Heart right ventricle (tissue), 16 donors: ENCODE measurements at places on chromosomes 13 and 19. TPM values are rescaled to one million over a fixed set of nuclear protein-coding genes. Genes with fewer than 3 reads are reported as not detected.

Gene NCAN
- not detected for total RNA-seq

Gene SYNGR4
- total RNA-seq = not detected

Gene CLEC17A
- not detected for total RNA-seq

Gene DIAPH3
- 0.21 TPM for total RNA-seq

Gene ZNF66
- 1.6 TPM for total RNA-seq

Gene ZNF20
- 0.93 TPM for total RNA-seq

Gene OR7C1
- total RNA-seq = not detected

Gene ZNF211
- total RNA-seq = 10.6 TPM

Gene SHC2
- total RNA-seq = 16.3 TPM

Gene TBXA2R
- total RNA-seq = 2.6 TPM

- H3K36me3 ChIP-seq = peaks cover 29% of the 10 kb centered on the region
- H3K4me1 ChIP-seq = peaks cover 20% of the 10 kb centered on the region
- no peak overlapping the region for H3K4me3 ChIP-seq
- no peaks in the 10 kb centered on the region for H3K27me3 ChIP-seq
- DNase-seq = peak; percentile 68
- peak overlapping the region; percentile 74 for H3K27ac ChIP-seq
Measured at GRCh38 chr19:11324079-11324661, 15.3 kb downstream of the RAB3D start.

- peak within 1 kb of the TSS; percentile 64 for H3K4me3 ChIP-seq
- peaks cover 35% of the 10 kb centered on the region for H3K4me1 ChIP-seq
- H3K27me3 ChIP-seq = no peaks in the 10 kb centered on the region
Measured at GRCh38 chr19:17405250-17406045, at the start of gene BST2. BST2 (minus strand) TSS chr19:17405630; CDS start chr19:17405575, 55 bp downstream.

DNA sequence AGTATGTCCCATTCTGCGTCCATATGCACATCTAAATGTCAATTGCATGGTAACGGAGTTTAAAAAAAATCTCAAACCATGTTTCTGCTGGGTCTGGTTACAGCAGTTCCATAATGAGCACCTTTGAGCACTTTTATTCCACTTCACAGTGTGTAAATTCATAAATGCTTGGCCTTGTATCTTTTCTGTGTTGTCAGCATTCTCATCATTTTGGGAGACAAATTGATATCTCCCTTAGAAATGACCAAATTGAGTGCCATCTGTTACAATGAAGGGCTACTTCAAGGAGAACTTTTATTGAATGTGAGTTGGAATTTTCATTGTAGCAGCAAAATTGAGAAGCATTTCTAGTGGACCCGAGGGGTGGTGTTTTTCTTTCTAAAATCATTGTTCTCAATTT, 432.9 kb upstream of the PCDH9 start:
- H3K27me3 ChIP-seq = no peaks in the 10 kb centered on the region
- no peak overlapping the region for H3K27ac ChIP-seq
- no peaks in the 10 kb centered on the region for H3K4me1 ChIP-seq
- no peaks in the 10 kb centered on the region for H3K36me3 ChIP-seq

- peak overlapping the region; percentile 83 for H3K4me3 ChIP-seq
- H3K27me3 ChIP-seq = no peaks in the 10 kb centered on the region
- no peaks in the 10 kb centered on the region for H3K36me3 ChIP-seq
- peak; percentile 91 for DNase-seq
- no peaks in the 10 kb centered on the region for H3K4me1 ChIP-seq
Measured at GRCh38 chr19:47112166-47112996, 1.2 kb downstream of the ZC3H4 start.

GRCh38 chr13:23377983-23378632, 55.4 kb downstream of the SACS start:
- H3K27ac ChIP-seq = peak overlapping the region; percentile 47
- no peak overlapping the region for H3K4me3 ChIP-seq
- H3K27me3 ChIP-seq = no peaks in the 10 kb centered on the region
- DNase-seq = peak; percentile 51

DNA sequence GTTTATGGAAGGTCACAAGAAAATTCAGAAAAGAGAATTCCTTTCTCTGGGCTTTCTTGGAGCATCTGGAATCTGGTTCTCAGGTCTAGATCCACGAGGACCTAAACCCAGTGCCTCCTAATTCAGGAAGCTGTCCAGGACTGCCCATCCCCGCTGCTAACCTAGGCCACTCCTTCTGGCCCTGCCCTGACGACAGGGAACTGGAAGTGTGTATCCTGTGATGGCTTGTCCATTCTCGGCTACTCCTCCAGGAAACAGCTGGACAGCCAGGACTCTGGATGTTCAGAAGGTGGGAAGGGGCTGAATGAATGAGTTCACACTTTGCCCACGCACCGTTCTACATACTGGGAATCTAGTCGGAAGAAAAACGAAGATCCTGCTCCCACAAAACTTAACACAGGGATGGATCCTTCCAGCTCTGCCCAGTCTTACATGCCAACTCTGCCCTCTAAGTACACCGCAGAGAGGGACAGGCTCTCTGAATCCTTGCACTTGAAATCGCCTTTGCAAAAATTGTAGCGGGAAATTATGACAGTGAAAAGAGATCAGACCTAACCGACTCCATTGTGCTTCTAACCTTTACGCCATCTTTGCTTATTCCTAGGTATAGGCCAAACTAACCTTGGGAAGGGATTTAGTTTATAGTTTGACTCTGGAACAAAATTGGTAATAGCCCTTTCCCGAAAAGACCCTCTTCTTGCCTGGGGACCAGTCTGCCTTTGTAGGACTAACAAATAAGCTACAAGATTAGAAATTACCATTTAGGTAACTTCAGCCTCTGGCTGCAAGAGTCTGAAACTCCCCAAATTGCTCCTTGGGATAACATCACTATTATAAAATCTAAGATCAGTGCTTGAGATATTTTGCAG, 1.8 kb downstream of the LSM4 start:
- H3K36me3 ChIP-seq = no peaks in the 10 kb centered on the region
- no peak for DNase-seq
- no peak overlapping the region for H3K4me3 ChIP-seq
- H3K27me3 ChIP-seq = no peaks in the 10 kb centered on the region

DNA sequence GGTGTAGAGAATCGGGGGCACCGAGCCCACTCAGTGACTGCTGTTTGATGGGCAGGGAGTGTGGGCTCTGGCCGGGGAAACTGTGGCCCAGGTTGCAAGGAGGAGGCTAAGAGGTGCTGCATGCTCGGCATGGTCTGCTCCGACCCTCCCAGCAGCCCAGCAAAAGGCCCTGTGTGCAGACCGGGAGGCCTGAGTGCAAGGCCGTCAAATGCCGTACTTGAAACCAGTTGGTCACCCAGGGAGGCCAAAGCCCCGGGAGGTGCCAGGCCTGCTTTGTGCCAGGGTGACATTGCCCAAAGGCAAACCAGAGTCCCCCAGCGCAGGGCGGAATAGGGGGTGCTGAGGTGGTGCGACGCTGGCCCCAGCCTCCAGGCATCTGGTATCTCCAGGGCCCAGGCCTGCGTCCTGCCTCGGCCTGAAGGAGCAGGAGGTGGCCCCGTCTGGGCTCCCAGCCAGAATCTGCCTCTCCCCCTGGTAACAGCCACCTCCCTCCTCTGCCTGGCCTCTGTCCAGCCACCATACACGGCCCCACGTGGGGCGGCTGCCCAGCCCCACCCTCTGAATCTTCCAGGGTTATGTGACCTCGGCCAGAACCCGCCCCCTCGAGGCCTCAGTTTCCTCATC, 4.0 kb downstream of the PIK3R2 start:
- no peaks in the 10 kb centered on the region for H3K27me3 ChIP-seq
- peaks cover 44% of the 10 kb centered on the region for H3K4me1 ChIP-seq
- peak overlapping the region; percentile 76 for H3K27ac ChIP-seq
- H3K36me3 ChIP-seq = no peaks in the 10 kb centered on the region

- H3K27ac ChIP-seq = peak within 1 kb of the TSS; percentile 98
- DNase-seq = peak; percentile 99
- H3K4me1 ChIP-seq = no peaks in the 10 kb centered on the region
- H3K36me3 ChIP-seq = no peaks in the 10 kb centered on the region
- peak within 1 kb of the TSS; percentile 100 for H3K4me3 ChIP-seq
Measured at GRCh38 chr19:12294249-12295158, at the start of gene ZNF44. ZNF44 (minus strand) TSS chr19:12294883; CDS start chr19:12294694, 189 bp downstream.

DNA sequence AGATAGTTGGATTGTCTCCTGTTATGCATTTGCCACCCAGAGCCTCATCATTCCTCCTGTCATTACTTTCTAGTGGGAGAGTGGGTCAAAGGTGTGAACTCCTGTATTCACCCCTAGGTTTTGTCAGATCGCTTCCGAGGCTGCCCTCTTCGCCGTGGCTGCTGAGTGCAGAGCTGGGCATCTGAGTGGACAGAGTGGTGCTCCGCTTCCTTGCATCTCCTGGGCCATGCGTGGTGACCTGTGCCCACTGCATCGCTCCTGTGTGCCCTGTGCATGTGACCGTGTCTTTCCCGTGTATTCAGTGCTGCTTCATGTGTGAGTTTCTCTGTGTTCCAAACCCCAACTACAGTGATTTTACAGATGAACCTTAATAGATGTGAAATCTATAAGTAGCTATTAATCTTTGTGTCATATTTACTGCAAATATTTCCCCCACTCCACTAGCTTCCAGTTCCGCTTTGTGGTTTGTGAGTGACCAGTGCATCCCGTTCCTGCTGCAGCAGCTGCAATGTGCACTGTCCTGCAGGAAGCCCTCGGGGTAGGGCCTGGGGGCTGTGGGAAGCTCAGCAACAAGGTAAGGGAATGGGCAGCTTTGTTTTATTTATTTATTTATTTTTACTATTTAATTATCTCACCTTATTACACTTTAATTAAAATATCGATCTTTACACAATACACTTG, 53.1 kb downstream of the C13orf46 start:
- no peak for DNase-seq
- no peak overlapping the region for H3K27ac ChIP-seq

DNA sequence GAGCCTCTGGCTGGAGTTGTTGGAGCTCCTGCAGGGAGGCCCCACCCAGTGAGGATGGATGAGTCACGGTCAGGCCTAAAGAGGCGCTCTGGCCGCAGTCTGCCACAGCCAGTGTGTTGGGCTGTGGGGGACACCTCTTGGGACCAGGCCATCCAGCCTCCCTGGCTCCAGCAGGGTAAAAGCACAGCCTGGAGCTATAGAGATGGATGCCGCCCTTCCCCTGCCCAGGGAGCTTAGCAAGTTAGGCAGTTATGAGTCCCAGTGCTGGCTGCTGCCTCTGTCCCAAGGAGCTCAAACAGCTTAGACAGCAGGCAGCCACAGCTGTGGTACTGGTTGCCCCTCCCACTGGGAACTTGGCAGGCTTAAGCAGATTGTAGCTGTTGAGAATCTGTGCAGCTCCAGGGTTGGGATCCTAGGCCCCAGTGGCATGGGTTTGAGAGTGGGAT, 100.9 kb downstream of the NDFIP2 start:
- H3K27me3 ChIP-seq = no peaks in the 10 kb centered on the region
- H3K4me1 ChIP-seq = peaks cover 3% of the 10 kb centered on the region
- DNase-seq = peak; percentile 35
- no peak overlapping the region for H3K27ac ChIP-seq

- peaks cover 22% of the 10 kb centered on the region for H3K27me3 ChIP-seq
- peaks cover 11% of the 10 kb centered on the region for H3K4me1 ChIP-seq
- H3K36me3 ChIP-seq = peaks cover 17% of the 10 kb centered on the region
- H3K4me3 ChIP-seq = no peak overlapping the region
Measured at GRCh38 chr13:109748677-109749076, 37.7 kb downstream of the IRS2 start.

- no peaks in the 10 kb centered on the region for H3K27me3 ChIP-seq
- no peak overlapping the region for H3K27ac ChIP-seq
- no peak overlapping the region for H3K4me3 ChIP-seq
- DNase-seq = peak; percentile 31
- peaks cover 8% of the 10 kb centered on the region for H3K4me1 ChIP-seq
- H3K36me3 ChIP-seq = peaks cover 3% of the 10 kb centered on the region
Measured at GRCh38 chr19:41233748-41234240, 14.8 kb downstream of the AXL start.

- no peaks in the 10 kb centered on the region for H3K4me1 ChIP-seq
- no peaks in the 10 kb centered on the region for H3K27me3 ChIP-seq
- DNase-seq = no peak
- H3K36me3 ChIP-seq = no peaks in the 10 kb centered on the region
- no peak overlapping the region for H3K27ac ChIP-seq
Measured at GRCh38 chr19:35445826-35446593, 2.0 kb upstream of the FFAR2 start.

- peak overlapping the region; percentile 46 for H3K27ac ChIP-seq
- H3K36me3 ChIP-seq = no peaks in the 10 kb centered on the region
- no peak for DNase-seq
- no peaks in the 10 kb centered on the region for H3K27me3 ChIP-seq
Measured at GRCh38 chr13:110328573-110328972, 21.5 kb downstream of the COL4A2 start.

DNA sequence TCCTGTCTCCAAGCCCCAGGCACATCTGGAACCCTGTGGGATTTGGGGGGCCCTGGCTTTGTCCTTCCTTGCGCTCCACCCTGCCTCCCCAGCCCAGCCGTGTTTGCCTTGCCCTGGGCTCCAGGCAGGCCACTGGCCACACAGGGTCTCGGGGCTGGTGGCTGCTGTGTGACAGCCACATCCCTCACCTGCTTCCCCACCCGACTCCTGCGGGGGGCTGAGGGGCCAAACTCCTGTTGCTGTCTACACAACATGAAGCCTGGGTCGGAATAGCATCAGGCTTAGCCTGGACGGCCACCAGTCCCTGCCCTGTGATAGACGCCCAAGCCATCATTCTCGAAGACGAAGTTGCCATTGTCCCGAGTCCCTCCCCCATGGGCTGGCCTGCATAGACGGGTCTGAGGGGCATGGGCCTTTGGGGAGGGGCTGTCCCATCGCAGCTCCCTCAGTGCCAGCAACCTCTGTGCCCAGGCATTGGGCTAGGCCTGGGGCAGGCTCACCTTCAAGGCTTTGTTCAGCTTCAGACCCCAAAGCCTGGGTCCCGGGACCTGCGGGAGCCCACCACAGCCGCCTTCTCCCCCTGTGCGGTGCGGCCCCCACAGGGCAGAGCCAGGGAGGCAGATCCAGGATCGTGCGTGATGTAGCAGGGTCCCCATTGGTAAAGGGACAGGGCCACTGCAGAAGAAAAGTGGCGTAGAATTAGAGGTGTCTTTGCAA, 15.5 kb upstream of the TEKTIP1 start:
- H3K36me3 ChIP-seq = peaks cover 5% of the 10 kb centered on the region
- no peak for DNase-seq
- H3K27me3 ChIP-seq = no peaks in the 10 kb centered on the region
- H3K27ac ChIP-seq = no peak overlapping the region
